Dorsolateral prefrontal cortex (tissue), 122 donors: ENCODE measurements at places on chromosomes 3 and 15.

DNA sequence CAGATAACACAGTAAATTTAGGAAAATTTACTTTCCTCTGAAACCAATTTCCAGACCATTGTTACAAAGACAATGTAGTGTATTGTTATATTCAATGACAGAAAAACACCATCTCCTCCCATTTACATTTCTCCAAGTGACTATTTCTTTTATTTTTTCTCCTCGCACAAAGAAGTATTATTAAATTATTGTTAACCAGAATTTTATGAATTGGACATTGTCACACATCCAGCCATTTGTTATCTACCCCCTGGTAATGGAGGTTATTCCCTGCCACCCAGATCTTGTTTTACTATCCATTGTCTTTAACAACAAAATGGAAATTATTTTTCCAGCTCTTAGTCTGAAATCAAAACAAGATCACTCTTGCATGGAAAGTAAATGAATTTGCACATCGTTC is 511.3 kb downstream of the FGF12 start:
- DNase-seq = no peak

DNA sequence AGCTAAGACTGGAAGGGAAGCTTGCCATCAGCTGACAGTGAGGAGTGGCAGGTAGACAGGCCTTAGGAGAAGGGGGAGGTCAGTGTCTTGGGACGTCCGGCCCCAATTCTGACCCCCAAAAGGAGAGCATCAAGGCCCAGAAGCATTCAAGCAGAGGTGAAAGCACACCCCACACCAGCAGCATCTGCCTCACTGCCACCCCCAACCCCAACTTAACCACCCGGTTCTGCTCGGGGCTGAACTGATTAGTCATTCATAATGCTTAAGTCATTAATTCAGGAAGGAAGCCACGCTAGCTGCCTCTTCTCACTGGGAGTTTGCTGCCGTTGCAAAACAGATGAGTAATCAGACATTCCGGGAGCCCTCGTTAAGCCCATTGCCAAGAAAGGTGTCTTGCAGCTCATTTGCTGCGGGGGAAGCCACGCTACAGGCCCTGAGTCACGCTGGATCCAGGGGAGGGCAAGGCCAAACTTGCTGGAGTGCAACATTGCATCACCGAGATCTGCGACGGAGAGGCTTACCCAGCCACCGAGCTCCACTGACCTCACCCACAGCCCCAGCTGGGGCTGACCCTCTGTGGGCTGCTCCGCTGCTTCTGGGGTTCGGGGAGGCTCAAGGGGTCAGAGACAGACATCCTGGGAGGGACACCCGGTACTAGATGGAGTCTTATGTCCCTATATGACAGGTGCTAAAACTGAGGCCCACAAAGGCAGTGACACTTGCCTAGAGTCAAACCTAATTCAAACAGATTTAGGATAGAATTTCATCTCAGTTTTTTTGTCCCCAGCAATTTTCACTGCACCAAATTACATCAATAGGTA is 46.4 kb upstream of the HES1 start:
- no peak for DNase-seq

- no peak for DNase-seq
Measured at GRCh38 chr3:156761007-156761406, 65.1 kb upstream of the LEKR1 start.

- DNase-seq = no peak
Measured at GRCh38 chr15:68631601-68632051, 52.8 kb downstream of the CORO2B start.

- DNase-seq = no peak
Measured at GRCh38 chr3:64505419-64505818, 182.4 kb downstream of the ADAMTS9 start.

- DNase-seq = no peak
Measured at GRCh38 chr3:191566469-191566868, 105.5 kb downstream of the PYDC2 start.

- peak; percentile 76 for DNase-seq
Measured at GRCh38 chr3:42071904-42072812, 19.0 kb upstream of the TRAK1 start.

- DNase-seq = peak; percentile 64
Measured at GRCh38 chr3:123660900-123661299, 76.0 kb upstream of the HACD2 start.

- no peak for DNase-seq
Measured at GRCh38 chr15:88512078-88512477, 34.4 kb downstream of the DET1 start.

- DNase-seq = no peak
Measured at GRCh38 chr15:58900631-58901030, 32.8 kb downstream of the SLTM start.

GRCh38 chr3:147987549-147987948 is 578.4 kb downstream of the ZIC1 start:
- no peak for DNase-seq

DNA sequence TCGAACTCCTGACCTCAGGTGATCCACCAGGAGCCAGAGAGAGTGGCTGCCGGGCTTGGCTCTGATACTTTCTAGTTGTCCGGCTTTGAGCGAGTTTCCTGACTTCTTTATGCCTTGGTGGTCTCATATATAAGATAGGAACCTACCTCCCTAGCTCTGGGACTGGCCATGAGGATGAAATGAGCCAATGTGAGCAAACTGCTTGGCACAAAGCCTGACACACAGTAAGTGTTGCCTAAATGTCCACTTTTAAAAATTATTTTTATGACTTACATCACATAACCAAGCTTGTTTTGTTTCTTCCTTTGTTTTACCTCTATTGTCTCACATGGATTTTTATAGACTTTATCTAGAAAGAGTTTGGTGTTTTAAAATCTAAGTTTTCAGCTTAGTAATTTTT is 42.1 kb upstream of the CCDC174 start:
- DNase-seq = no peak

GRCh38 chr15:64455961-64456371 is 4.4 kb upstream of the ZNF609 start:
- DNase-seq = no peak

- no peak for DNase-seq
Measured at GRCh38 chr3:126569390-126569975, 10.8 kb upstream of the C3orf22 start.

DNA sequence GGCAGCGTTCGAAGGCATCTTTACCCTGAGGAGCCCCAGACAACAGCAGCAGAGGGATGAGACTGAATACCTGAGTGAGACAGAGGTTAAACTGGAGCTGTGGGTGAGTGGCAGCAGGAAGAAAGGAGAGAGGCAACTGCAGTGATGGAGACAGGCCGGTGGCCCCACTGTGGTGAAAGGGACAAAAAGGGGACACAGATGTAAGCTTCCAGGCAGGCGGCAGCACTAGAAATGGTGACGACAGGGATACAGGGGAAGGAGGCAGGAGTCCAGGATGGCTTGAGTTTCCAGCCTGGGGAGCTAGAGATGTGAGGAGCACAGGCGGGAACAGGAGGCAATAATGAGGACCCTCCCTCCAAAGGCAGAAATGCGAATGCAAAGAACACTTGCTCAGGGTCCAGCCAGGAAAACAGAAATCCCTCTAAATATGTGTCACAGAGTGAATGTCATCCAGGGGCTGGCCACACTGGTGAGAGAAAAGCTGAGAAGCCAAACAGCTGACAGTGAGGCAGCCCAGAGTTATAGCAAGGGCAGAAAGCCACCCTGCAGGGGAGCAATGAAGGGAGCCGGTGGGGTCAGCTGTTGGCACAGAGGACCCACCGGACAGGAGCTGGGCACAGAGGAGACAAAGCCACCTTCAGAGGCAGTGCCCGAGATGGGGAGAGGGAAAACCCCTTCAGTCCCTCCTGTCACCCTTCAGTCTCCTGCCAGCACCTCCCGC is 70.1 kb downstream of the TBC1D2B start:
- DNase-seq = no peak

DNA sequence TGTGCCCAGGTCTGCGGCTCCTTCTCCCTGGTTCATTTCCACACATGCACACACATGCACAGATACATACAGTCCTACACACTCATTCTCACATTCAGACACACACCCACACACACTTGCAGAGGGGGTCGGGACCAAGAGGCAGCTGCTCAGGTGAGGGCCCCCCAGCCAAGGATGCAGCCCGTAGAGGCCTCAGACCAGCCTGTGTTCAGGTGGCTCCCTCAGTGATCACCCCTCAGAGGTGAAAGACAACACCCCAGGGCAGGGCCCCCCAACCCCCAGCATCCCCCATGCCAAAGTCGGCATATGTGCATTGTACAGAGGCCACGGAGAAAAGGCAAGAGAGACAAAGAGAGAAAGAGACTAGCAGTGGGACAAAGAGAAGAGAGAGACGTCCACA is 5.9 kb upstream of the CORO2B start:
- peak; percentile 8 for DNase-seq

DNA sequence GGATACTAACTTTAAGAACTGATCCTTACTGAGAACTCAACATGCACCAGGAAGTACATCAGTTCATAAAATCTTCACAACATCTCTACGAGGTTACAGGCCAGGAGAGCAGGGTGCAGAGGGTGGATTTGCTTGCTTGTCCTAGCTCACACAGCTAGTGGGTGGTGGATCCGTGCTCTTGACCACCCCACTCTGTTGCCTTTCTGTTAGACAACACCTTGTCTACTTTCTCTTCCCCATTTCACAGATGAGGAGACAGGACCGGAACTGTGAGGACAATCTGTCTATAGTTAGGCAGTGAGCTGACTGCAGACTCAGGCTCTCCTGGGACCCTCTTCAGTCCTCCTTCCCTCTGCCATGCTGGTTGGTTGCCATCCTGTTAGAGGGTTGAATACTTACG is 221.7 kb upstream of the TLE3 start:
- DNase-seq = no peak

DNA sequence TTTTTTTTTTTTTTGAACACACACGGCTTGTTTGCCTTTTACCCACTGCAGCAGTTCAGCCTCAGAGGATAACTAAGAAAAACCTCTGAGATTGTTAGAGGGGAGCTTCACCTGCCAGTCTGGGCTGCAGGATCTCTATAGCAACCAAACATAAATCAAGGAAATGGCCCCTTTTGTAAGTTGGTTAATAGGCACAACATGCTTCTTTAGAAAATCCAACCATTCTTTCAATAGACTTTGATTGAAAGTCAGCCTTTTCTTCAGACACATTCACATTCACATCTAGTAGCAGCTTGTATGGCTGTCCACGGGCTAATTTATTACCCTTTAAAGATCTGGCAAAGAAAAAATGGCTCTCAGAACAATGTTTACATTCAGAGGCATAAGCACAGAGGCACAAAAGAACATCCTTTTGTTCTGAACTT is 136.6 kb upstream of the RARB start:
- no peak for DNase-seq

GRCh38 chr15:52737720-52738119 is 52.4 kb downstream of the ONECUT1 start:
- no peak for DNase-seq

GRCh38 chr3:150639262-150639661 is 36.1 kb downstream of the SELENOT start:
- DNase-seq = no peak

- DNase-seq = no peak
Measured at GRCh38 chr15:38054488-38054887, 120.0 kb downstream of the TMCO5A start.

DNA sequence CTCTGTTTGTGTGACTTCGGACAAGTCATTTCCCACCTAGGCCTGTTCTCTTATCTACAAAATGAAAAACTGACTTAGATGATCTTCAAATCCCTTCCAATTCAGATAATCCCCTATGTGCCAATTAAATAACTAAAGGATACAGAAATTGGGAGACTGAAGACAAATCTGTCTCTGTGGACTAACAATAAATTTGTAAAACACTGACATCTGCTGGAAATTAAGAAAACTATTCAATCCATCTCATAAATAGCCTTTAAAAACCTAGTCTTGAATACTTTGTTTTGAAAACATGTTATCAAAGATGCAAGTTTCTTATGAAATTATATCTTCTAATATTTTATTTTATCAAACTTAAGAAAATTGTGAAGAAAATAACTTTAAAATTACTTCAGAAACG is 38.3 kb downstream of the MTHFS start:
- no peak for DNase-seq

DNA sequence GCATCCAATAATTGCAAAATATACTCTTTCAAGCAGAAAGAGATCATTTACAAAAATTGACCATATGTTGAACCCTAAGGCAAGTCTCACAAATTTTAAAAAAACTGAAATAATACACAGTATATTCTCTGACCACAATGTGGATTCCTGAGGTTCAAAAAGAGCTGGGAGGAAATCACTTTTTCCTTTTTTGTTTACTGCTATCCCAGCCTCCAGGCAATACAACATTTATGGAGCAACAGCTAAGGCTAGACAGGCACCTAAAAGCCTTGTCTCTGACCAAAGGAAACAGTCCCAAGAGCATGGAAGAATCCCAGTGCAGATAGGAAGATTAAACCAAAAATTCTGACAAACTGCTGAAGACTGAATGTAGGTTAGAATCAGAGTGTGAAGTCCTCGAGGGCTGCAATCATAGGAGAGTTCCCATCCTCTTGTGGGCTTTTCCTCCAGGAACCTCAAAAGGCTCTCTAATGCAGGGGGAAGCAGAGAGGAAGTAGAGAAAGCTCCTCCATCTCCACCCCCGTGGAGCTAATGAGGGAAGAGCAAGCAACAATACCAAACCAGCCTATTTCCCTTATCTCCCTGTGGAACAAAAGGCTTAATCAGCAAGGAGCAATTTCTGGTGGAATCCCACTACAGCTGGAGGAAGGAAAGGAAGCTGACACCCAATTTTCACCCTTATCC is 57.0 kb downstream of the TMCC1 start:
- DNase-seq = no peak

GRCh38 chr3:52056968-52057811 is 819 bp upstream of the DUSP7 start:
- peak; percentile 100 for DNase-seq

DNA sequence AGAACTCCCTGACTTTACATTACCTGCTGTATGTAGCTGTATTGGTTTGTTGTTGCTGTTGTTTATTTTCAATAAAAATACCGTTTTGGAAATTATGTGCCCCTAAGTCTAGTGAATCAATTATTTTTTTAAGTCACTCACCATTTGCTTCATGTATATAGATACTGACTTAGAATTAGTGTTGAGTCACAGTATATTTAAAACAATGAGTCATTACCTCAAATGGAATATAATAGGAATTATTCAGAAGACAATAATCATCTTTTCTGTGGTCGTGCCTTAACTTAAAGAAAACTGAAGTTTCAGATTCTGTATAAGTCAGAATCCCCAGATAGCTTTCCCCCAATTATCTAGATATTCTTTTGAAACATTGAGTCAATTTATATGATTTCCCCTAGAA is 21.0 kb upstream of the ALDH1A2 start:
- DNase-seq = no peak

DNA sequence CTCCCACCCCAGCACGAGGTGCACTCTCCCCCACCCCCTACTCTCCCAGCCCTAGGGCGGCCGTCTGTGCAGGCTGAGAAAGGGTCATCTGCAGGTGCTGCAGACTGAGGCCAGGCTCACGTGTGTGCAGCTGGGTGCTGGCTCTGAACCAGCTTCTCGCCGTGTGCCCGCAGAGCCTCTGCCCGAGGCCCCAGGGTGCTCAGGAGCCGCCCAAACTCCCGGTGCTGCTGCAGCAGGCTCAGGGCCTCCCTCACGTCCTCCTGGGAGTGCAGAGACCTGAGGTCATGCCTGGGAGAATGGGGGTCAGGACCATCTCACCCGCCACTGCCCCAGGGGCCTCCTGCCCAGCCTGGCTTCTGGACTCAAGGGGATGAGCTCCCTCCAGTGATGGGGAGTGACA is 17.2 kb downstream of the SPTBN5 start:
- no peak for DNase-seq
